ENCODE measurements at places on chromosomes 4 and X. TPM values are rescaled to one million over a fixed set of nuclear protein-coding genes. Genes with fewer than 3 reads are reported as not detected.

Gene FOXR2
- total RNA-seq = not detected

DNA sequence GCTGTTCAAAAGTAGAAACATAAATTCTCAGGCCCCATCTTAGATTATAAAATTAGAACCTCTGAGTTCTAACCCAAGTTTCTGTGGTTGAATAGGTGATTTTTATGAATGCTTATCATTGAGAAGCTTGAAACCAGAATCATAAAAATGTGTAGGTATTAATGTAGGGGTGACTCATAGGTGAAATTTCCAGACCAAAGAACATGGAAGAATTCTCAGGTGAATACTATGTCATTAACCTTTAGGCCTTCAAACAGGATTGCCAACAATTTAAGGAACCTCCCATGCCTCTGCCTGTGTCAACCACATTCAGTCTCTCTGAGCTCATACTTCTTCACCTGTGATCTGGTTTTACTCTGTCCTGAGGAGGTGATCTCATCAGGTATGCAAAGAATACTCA, 177.8 kb downstream of the NPFFR2 start:
- H3K27me3 ChIP-seq = no peaks in the 10 kb centered on the region
- H3K27ac ChIP-seq = no peak overlapping the region
- H3K4me1 ChIP-seq = no peaks in the 10 kb centered on the region
- H3K36me3 ChIP-seq = no peaks in the 10 kb centered on the region

- H3K27ac ChIP-seq = no peak overlapping the region
- H3K4me3 ChIP-seq = no peak overlapping the region
- no peak for DNase-seq
These were observed 7.0 kb upstream of the FRYL start for GRCh38 chr4:48787056-48787455.

- H3K27me3 ChIP-seq = no peaks in the 10 kb centered on the region
- H3K4me3 ChIP-seq = no peak overlapping the region
- no peak overlapping the region for H3K27ac ChIP-seq
- H3K4me1 ChIP-seq = no peaks in the 10 kb centered on the region
- DNase-seq = peak; percentile 61
These were observed 287.4 kb downstream of the CHIC1 start for GRCh38 chrX:73850124-73851013.

GRCh38 chr4:11497972-11498371, 69.3 kb upstream of the HS3ST1 start:
- H3K4me3 ChIP-seq = no peak overlapping the region
- H3K27me3 ChIP-seq = no peaks in the 10 kb centered on the region
- no peak for DNase-seq
- H3K4me1 ChIP-seq = no peaks in the 10 kb centered on the region
- no peaks in the 10 kb centered on the region for H3K36me3 ChIP-seq

- H3K4me1 ChIP-seq = no peaks in the 10 kb centered on the region
- no peak overlapping the region for H3K27ac ChIP-seq
- DNase-seq = no peak
- H3K4me3 ChIP-seq = no peak overlapping the region
These were observed 11.8 kb downstream of the COMMD8 start for GRCh38 chr4:47451657-47452056.

Gene HTR2C
- 0.90 TPM for total RNA-seq

GRCh38 chr4:110627977-110628662, 5.2 kb upstream of the PITX2 start:
- peaks cover 76% of the 10 kb centered on the region for H3K27me3 ChIP-seq
- H3K4me1 ChIP-seq = peaks cover 16% of the 10 kb centered on the region
- no peak overlapping the region for H3K27ac ChIP-seq

DNA sequence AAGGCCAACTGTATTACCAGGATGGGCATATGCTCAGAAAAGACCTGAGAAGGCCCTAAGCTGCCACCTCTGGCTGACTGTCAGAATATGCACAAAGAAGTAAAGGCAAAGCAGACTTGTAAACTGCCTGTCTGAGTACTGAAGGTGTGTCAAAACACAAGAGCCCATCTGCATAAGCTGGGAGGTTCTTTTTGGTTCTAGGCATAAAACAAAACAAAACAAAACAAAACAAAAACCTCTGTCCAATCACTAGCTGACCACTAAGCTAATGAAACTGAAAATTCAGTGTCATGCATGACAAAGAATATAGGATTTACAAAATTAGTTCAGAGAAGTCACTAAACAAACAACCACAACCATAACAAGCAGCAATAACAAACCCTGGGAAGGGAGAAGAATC, 20.6 kb downstream of the SH3D19 start:
- DNase-seq = peak; percentile 64
- H3K4me1 ChIP-seq = no peaks in the 10 kb centered on the region
- no peak overlapping the region for H3K4me3 ChIP-seq
- no peak overlapping the region for H3K27ac ChIP-seq
- peaks cover 2% of the 10 kb centered on the region for H3K36me3 ChIP-seq

GRCh38 chr4:111510535-111510934, 634.7 kb upstream of the FAM241A start:
- H3K4me3 ChIP-seq = no peak overlapping the region
- no peaks in the 10 kb centered on the region for H3K27me3 ChIP-seq
- H3K4me1 ChIP-seq = no peaks in the 10 kb centered on the region
- DNase-seq = no peak
- H3K36me3 ChIP-seq = no peaks in the 10 kb centered on the region

DNA sequence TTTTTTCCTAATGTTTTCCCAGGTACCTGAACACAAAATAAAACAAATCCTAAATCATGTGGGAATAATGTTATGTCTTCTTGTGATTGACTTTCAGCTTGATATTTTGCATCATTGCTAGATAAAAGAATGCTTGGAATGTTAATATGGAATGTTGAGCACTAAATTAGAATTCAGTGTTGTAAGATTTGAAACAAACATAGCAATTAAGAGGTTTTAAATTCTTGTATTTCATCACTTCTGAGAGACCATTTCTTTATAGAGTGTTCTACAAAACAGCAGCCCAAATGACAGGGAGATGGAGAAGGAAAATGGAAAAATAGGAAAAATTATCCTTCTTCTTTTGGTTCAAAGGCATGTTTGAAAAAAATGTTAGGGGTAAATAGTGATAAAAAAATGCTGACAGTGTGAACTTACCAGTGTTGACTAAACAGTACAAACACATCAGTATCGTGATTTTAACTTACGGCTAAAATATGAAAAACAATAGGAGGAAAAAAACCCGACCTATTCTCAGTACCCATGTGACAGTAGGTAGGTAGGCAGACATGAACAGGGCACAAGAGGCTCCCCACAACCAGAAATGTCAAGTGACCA, 102.6 kb upstream of the PDE5A start:
- H3K4me1 ChIP-seq = peaks cover 11% of the 10 kb centered on the region
- DNase-seq = no peak
- H3K36me3 ChIP-seq = no peaks in the 10 kb centered on the region
- H3K27ac ChIP-seq = no peak overlapping the region

Gene ANKRD37
- 1.3 TPM for total RNA-seq

GRCh38 chrX:153595859-153596857, 2.8 kb downstream of the CCNQ start:
- no peak for DNase-seq
- no peaks in the 10 kb centered on the region for H3K36me3 ChIP-seq
- H3K4me1 ChIP-seq = no peaks in the 10 kb centered on the region
- no peak overlapping the region for H3K4me3 ChIP-seq
- H3K27me3 ChIP-seq = no peaks in the 10 kb centered on the region

Gene RPGR
- 22.3 TPM for total RNA-seq

Gene GPC4
- total RNA-seq = 281 TPM

DNA sequence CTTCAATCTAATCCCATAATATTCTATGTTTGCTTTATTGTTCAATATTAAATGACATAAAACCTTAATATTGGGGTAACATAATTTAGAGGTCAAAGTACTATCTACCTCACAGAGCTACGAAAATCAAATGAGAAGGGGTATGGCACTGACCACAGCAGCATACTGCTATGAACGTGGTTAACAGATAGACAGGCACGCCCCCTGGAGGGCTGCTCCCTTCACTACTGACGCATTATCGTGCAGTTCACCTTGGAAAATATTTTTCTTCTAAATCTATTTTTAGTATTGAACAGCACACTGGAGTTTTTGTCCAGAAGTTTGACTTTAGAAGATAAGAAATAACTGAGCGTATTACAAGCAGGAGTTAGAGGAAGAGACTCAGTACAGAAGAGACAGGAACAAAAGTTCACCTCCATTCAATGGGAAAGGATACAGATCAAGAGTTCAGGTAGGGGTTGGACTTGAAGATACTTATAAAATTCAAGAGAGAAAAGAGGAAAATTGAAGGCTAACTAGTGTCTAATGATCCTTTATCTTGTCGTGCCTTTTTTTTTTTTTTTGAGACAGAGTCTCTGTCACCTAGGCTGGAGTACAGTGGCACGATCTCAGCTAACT, 22.7 kb downstream of the MAP9 start:
- DNase-seq = peak; percentile 86
- H3K27ac ChIP-seq = no peak overlapping the region
- no peaks in the 10 kb centered on the region for H3K27me3 ChIP-seq
- peaks cover 5% of the 10 kb centered on the region for H3K36me3 ChIP-seq

GRCh38 chrX:48461830-48462229, 8.2 kb downstream of the SLC38A5 start:
- no peaks in the 10 kb centered on the region for H3K4me1 ChIP-seq
- no peak for DNase-seq
- H3K36me3 ChIP-seq = peaks cover 54% of the 10 kb centered on the region
- no peak overlapping the region for H3K4me3 ChIP-seq
- H3K27ac ChIP-seq = no peak overlapping the region
- H3K27me3 ChIP-seq = no peaks in the 10 kb centered on the region

GRCh38 chr4:38202242-38202641, 242.0 kb downstream of the PTTG2 start:
- no peak for DNase-seq
- H3K27me3 ChIP-seq = no peaks in the 10 kb centered on the region
- no peaks in the 10 kb centered on the region for H3K36me3 ChIP-seq
- H3K4me3 ChIP-seq = no peak overlapping the region
- no peaks in the 10 kb centered on the region for H3K4me1 ChIP-seq
- no peak overlapping the region for H3K27ac ChIP-seq

DNA sequence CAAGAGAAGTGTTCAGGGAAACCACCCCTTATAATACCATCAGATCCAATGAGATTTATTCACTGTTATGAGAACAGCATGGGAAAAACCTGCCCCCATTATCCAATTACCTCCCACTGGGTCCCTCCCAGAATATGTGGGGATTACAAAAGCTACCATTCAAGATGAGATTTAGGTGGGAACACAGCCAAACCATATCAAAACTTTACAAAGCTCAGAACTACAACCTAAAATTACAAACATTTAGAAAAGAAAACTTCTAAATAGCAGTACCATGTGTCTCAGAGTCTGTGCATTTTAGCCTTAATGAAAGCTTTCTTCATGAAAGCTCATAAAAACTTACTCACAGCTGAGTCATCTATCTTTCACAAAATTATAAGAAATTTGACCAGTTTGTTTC, 1442.8 kb upstream of the PCDH7 start:
- H3K4me3 ChIP-seq = no peak overlapping the region
- no peaks in the 10 kb centered on the region for H3K4me1 ChIP-seq
- DNase-seq = no peak
- H3K27me3 ChIP-seq = no peaks in the 10 kb centered on the region

Gene ABCD1
- total RNA-seq = 16.7 TPM

DNA sequence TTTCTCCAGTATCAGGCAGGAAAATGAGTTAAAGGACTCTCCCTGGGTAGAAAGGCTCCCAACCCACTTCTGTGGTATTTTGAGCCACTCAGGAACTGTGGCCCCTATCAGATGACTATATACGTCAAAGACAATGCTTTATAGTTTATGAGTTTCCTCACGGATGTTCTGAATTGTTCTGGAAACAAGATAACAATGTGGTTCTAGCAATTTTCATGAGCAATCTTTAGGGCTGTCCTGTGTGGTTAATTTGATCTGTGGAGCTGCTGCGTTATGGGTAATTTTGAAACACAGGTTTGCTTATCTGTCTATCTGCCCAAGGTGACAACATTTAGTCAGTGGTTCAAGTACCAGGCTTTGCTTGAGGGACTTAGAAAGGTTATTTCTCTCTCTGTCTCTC, 46.7 kb upstream of the IL2 start:
- DNase-seq = no peak
- H3K4me3 ChIP-seq = no peak overlapping the region
- H3K27me3 ChIP-seq = no peaks in the 10 kb centered on the region
- no peaks in the 10 kb centered on the region for H3K4me1 ChIP-seq
- H3K36me3 ChIP-seq = no peaks in the 10 kb centered on the region
- H3K27ac ChIP-seq = no peak overlapping the region

- no peak for DNase-seq
- H3K4me1 ChIP-seq = peaks cover 3% of the 10 kb centered on the region
- H3K36me3 ChIP-seq = no peaks in the 10 kb centered on the region
- no peak overlapping the region for H3K4me3 ChIP-seq
- H3K27ac ChIP-seq = no peak overlapping the region
These were observed 5.6 kb upstream of the AMOT start for GRCh38 chrX:112846187-112846586.

Gene JCHAIN
- total RNA-seq = not detected

DNA sequence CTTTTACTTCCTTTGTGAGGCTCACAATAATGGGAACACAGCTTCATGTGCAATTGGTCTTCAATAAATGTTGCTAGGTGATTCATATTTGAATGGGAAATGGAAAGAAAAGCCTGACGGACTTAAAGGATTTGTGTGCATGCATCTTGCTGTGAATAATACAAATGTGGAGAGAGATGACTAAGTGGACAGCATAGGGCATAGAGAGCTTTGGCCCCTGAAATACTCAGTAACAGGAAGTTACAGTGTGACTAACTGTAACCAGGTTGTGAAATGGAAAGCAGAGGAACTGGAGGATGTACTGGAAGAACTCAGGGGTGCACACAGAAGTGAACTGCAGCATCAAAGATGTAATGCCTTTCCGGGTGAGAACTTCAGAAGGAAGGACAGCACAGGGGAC, 206.7 kb downstream of the MGST2 start:
- no peaks in the 10 kb centered on the region for H3K27me3 ChIP-seq
- no peak for DNase-seq
- H3K36me3 ChIP-seq = peaks cover 18% of the 10 kb centered on the region
- H3K4me1 ChIP-seq = peaks cover 5% of the 10 kb centered on the region
- no peak overlapping the region for H3K4me3 ChIP-seq

Gene PARM1
- total RNA-seq = 0.23 TPM

DNA sequence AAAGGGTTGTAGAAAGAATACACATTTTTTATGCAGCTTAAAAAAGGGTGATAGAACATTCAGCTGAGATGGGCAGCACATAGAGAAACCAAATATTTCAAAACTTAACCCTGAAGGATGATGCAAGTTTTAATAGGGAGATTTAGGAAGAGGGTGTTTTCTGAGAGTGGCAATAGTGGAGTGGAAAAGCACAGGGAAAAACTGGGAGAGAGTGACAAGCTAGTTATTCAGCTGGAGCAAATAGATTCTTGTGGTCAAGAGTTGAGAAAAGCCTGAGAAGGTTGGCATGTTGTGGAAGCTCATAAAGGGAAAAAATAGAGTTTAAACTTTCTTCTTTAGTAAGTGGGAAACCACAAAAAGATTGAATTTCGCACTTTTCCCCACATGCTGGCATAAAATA, 359.6 kb upstream of the PITX2 start:
- H3K4me3 ChIP-seq = no peak overlapping the region
- H3K4me1 ChIP-seq = no peaks in the 10 kb centered on the region
- H3K27ac ChIP-seq = no peak overlapping the region
- no peaks in the 10 kb centered on the region for H3K27me3 ChIP-seq
- no peaks in the 10 kb centered on the region for H3K36me3 ChIP-seq
- no peak for DNase-seq

- H3K4me1 ChIP-seq = no peaks in the 10 kb centered on the region
- no peaks in the 10 kb centered on the region for H3K36me3 ChIP-seq
- DNase-seq = no peak
- no peak overlapping the region for H3K27ac ChIP-seq
- no peak overlapping the region for H3K4me3 ChIP-seq
These were observed 107.7 kb downstream of the MAD2L1 start for GRCh38 chr4:119958983-119959382.

GRCh38 chrX:42714981-42715700, 62.8 kb downstream of the PPP1R2C start:
- peak overlapping the region; percentile 21 for H3K27ac ChIP-seq
- no peak overlapping the region for H3K4me3 ChIP-seq
- no peaks in the 10 kb centered on the region for H3K4me1 ChIP-seq

Data from endodermal cell (in vitro differentiated cells).